ENCODE measurements at places on chromosomes 5 and 9.

DNA sequence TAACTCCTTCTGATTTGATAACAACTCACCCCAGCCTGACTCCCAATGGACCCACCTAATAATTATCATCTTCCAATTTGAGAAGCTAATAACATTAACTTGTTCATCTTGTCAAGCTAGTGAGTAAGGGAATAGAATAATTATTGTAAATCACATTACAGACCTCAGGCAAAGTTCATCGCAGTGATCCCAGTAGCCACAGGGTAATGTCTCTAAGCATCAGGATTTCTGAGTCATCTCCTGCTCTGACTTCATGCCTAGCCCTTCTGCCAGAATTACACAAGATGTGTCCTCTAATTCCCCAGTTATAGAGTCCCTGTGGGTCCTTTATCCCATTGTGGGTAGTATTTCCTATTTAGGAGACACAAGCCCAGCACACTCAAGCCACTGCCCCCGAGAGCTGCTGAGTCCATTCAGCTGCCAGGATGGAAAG, 365.7 kb downstream of the DEPDC1B start:
- no peak for DNase-seq

GRCh38 chr9:114836769-114837168, 30.9 kb upstream of the TNFSF15 start:
- DNase-seq, result no peak

DNA sequence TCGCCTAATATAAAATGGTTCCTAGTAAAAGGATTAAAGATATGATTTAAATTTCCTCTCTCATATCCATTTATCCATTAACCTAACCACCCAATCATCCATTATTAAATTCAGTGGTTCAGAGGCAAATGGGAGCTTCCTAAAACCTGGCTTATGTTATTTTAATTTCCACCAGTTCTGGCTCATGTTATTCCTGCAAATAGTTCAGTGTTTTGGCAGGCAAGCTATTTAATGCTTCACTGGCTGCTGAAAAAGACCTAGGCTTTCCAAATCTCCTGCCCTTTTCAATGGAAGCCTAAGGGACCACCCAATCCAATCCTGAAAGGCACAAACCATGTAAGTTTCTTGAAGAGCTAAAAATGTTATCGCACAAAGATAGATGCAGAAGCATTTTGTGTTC, 52.3 kb downstream of the POC5 start:
- DNase-seq, result no peak

DNA sequence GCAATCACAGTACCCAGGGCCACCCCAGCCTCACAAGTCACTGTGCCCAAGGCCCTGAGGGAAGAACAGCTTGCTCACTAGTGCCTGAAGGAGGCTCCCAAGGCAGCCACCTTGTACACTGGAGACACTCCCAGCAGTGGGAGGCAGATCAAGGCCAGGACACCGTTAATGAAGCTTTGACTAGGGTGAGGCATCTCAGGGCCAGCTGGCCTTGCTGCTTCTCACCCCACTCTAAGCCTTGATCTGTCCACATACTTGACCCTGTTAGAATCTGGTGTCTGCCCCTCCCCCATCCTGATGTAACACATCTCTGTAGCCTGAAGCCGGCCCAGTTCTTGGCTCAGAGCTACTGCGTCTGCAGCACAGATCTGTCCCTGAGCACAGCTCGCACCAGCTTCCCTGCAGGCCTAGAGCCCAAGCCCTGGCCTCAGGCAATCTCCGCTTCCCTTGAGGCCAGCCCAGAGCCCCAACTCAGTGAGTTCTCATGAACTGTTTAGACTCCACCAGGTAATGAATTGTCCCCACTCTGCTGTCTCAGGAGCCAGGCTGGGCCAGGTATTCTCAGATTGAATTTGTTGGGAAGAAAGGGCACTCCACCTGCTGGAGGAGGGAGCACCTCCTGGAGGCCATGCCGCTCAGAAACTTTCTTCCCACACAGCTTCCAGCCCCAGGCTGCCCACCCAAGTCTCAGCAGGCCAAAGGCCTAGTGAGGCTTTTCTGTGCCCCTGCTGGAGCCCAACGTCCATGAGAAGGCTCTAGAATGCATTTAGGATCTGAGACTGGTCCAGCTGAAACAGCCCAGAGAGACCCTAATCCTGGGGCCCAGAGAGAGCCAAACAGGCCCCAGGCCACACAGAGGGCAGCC, 13.4 kb upstream of the JADE2 start:
- DNase-seq, result peak; percentile 21

DNA sequence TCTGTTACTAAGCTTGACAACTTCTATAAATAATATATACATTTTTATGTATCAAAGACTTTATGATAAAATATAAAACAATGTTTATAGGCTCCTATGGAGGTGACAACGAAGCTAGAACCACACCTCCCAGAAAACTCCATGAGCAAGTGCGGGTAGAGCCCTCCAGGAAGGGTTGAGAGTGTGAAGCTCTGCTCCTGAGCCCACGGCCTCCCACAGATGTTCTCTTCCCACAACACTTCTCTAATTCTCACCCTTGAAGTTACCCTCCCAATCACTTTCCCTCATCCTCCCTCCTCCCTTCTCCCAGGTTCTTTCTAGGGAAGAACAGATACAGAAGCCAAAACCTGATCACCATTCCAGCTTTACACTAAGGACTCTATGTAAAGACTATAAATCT, 427.6 kb downstream of the SPOCK1 start:
- DNase-seq, result no peak

- no peak for DNase-seq
These were observed 6.5 kb upstream of the MED10 start for GRCh38 chr5:6384856-6385255.

GRCh38 chr5:58327289-58327688, 132.6 kb downstream of the PLK2 start:
- no peak for DNase-seq

DNA sequence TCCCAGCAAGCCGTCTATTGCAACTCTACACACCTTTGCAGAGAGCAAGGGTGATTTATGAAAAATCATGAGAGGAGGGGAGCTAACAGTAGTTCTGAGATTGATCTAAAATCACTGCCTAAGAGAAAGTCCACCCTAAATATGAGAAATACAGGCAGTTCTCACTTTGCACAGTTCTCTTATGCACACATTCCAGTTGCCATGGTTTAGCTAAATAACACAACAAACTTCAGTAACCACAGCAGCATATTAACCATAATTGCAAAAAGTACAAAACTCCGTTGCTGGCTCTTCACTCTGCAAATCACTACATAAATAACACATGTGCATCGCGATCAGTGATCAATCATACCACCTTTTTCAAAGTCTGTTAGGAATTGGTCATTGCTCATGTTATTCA, 31.1 kb downstream of the PGGT1B start:
- DNase-seq, result no peak
